EH (cell line): ENCODE measurements at places on chromosomes 5 and 9.

- no peak for DNase-seq
Measured at GRCh38 chr9:2110036-2110435, 94.9 kb downstream of the SMARCA2 start.

- peak; percentile 51 for DNase-seq
Measured at GRCh38 chr5:78574731-78575161, 73.8 kb downstream of the LHFPL2 start.

GRCh38 chr5:9187614-9188013 lies 358.3 kb downstream of the SEMA5A start:
- DNase-seq = no peak

GRCh38 chr9:94654165-94654894 lies 15.0 kb upstream of the FBP1 start:
- DNase-seq = no peak

GRCh38 chr5:89064736-89065135 lies 181.8 kb upstream of the MEF2C start:
- DNase-seq = no peak

DNA sequence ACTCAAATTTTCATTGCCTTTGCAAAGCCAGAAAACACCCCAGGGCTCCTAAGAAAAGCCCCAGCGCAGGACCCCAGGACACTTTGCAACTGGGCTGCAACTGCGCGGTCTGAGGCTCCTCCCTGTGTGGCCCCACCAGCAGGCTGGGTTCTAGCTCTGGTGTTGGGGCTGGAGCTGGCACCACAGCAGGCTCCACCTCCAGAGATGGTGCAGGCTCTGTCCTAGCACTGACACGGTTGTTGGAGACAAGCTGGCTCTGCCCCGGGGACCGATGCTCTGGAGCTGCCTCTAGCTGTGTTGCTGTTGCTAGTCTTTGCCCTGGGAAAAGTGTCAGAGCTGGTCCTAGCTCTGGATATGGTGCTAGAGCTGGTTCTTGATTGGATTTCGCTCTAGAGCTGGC lies 13.6 kb downstream of the LCN10 start:
- DNase-seq = peak; percentile 38

GRCh38 chr5:141843156-141843927 lies 34.9 kb downstream of the PCDH1 start:
- peak; percentile 86 for DNase-seq

- no peak for DNase-seq
Measured at GRCh38 chr9:14393418-14393817, 79.5 kb upstream of the NFIB start.

DNA sequence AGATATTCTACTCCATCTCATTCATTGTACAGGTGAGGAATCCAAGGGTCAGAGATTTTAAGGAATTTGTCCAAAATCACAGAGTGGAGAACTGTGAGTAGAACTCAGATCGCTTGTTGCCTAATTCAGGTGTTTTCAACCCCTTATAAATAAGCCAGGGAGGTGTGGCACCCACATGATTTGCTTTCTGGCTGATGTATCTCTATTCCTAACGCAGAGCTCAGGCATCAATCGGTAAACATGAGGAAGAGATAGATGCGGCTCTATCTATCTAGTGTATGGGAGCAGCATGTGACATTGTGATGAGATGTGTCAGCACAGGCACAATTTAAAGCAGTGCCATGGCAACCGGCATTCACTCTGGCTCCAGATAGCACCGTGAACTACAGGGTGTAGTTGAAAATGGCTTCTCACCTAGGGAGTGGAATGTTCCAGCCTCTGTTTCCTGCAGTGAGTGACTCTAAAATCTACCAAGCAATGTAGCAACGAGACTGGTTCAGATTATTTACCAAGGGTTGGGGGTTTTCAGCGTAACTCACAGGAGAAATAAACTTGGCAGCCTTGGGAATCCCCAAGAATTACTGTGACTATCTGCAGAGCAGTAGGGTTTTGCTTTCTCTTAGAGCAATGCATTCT lies 53.4 kb upstream of the SUB1 start:
- peak; percentile 88 for DNase-seq

DNA sequence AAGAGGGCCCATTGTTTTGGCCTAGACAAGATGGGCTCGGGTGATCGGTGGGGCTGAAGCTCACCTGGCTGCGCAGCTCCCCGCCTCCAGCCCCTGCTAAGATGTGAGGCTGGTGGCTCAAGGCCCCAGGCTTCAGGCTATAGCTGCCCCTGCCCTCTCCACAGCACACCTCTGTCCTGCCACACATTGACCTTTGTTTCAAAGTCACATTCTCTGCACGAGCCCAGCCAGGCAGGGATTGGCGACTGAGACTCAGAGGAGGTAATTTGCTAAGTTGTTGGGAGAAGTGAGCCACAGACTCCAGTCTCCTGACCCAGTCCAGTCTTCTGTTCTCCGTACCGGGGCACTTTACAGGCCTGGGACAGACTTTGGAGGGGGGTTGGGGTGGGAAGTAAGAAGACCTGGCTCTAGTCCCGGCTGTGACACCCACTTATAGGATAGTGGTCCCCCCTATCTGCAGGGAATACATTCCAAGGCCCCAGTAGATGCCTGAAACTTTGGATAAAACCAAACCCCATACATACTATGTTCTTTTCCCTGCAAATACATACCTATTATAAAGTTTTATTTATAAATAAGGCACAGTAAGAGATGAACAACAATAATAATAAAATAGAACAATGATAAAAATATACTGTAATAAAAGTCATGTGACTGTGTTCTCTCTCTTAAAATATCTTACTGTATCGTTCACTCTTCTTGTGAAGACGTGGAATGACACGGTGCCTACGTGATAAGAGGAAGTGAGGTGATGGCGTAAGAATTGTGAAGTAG lies 13.3 kb downstream of the PDGFRB start:
- DNase-seq = no peak

GRCh38 chr5:114726131-114726530 lies 364.3 kb downstream of the KCNN2 start:
- peak; percentile 62 for DNase-seq

GRCh38 chr5:105836887-105837286 lies 1833.8 kb downstream of the EFNA5 start:
- DNase-seq = no peak

DNA sequence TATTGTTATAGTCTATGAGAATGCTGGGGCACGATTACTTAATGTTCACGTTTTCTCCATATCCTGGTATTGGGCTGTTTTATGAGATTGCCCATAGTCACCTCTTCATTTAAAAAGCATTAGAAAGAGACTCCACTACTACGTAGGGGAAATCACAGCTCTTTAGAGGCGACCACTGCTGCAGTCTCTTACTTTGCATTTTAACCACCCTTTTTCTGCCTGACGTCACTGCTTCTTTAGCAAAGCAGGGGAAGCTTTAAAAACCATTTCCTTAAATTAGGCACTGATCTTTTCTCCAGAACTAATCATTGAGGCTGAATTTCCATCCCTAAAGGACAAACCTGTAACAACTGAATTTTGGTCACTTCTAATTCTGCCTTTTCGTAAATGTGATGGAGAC lies 38.9 kb downstream of the ZNF608 start:
- DNase-seq = no peak

GRCh38 chr5:107598958-107599357 lies 71.8 kb downstream of the EFNA5 start:
- no peak for DNase-seq

- no peak for DNase-seq
Measured at GRCh38 chr5:71834601-71835000, 115.5 kb downstream of the CARTPT start.

GRCh38 chr5:33558489-33558888 lies 117.7 kb downstream of the TARS1 start:
- DNase-seq = peak; percentile 60

DNA sequence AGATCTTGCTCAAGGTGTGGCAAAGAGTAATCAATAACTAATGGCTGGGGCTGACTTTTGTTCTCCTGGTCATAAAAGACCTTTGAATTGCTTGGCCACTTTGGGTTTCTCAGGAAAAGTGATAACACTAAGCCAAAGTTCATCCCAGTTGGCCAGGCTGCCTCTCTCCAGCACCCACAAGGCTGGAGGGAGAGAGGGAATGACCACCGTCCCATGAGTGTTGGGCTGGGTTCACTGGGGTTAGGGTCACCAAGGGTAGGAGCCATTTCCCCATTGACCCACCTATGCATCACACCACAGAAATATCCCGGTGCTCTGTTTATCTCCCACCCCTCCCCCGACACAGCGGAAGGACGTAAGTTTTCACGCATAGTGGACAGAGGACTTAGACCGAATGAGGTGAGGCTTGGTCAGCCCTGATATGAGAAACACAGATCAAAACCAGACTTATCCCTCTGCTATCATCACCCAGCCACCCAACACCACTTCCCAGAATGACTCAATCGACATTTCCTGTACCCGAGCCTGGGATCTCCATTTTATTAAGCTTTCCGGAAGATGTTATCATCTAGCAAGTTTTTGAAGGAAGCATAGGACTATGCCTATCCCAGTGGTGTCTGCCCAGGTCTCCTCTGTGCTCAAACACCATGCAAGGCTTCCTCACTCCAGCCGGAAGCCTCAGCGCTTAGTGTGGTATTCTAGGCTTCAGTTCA lies 27.0 kb upstream of the PPARGC1B start:
- DNase-seq = no peak

DNA sequence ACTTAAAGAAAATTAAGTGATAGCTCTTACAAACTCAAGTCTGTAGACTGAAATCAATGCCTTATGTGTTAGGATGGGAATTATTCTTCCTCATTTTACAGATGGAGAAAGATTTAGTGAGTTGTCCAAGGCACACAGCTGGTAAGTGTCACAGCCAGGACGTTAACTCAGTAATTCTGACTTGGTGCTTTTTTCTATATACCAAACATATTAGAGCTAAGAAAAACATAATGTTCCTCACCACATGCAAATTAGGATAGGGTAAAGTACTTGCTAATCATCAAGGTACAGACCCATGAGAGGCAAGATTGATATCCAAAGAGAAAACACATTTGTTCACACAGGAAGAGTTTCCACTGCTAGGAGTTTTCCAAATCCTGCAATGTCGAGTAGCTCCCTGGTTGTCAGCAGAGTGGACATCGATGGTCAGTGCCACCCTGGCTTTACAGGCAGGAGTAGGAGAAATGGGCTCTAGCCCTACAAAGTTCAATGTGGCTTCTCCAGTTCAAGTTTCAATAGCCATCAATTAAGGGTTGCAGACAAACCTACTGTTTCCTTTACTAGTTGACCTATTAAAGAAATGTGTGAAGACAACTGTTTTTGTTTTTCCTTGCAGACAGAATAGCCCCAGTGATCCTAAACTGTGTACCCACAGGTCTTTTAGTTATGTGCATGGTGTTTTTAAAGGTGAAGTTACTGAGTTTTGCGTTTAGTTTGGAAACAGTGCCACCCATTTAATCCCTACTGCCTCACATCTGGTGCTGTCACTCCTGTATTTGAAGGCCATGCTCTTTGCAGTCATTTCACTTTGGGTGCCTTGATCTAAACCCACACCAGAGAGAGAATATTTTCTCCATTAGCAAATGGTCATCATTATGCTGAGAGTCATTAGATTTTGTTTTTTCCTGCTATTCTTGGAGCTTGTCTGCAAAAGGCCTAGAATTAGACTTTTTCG lies 460.8 kb upstream of the SMARCA2 start:
- no peak for DNase-seq

- no peak for DNase-seq
Measured at GRCh38 chr5:76209297-76209696, 126.1 kb downstream of the SV2C start.

DNA sequence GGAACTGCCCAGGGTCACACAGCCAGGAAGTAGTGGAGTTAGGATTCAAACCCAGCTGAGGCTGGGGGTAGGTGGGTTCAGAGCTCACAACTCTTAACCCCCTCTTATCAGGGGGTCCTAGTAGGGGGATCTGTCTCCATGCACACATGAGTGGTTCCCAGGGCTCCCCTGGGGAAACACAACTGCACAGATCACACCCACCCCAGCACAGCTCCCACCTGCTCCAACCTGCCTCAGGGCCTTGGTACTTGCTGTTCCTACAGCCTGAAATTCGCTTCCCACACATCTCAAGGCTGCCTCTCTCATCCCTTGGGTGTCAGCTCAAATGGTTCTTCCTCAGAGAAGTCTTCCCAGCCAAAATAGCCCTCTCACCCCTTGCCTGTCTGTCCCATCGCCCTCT lies 4.8 kb downstream of the SNCB start:
- no peak for DNase-seq

DNA sequence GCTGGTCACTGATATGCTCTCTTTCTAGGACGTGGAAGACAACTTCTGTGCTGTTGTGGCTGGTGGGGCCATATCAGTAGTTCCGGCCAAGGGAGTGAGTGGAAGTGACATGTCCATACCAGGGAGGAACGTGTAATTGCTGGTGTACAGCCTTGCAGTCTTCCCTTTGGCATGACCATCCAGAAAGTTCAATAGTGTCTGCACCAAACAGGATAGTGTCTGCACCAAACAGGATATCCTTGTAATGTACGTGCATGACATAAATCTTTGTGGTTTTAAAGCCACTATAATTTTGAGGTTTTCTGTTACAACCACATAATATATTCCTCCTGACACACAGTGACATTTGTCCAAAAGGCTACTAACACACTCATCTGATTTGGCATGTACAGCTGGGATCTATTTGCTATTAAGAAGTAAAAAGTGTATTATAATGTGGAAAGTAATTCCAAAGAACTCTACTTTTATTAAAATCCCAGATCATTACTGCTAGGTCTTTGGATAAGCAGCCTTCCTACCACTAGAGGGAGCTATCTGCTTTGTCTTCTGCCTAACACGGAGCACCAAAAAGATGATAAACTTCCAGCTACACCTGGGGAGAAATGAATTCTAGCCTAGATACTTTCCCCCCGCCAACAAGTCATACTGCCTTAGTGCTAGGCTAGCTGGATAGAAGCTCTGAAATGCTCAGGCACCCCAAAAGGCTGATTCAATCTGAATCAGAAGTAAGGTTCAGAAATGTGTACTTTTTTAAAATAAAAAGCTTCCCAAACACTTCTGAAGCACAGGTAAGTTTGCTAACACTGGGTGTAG lies 52.7 kb downstream of the RNF145 start:
- peak; percentile 76 for DNase-seq

- DNase-seq = no peak
Measured at GRCh38 chr5:82820188-82820587, 257.0 kb downstream of the TMEM167A start.

DNA sequence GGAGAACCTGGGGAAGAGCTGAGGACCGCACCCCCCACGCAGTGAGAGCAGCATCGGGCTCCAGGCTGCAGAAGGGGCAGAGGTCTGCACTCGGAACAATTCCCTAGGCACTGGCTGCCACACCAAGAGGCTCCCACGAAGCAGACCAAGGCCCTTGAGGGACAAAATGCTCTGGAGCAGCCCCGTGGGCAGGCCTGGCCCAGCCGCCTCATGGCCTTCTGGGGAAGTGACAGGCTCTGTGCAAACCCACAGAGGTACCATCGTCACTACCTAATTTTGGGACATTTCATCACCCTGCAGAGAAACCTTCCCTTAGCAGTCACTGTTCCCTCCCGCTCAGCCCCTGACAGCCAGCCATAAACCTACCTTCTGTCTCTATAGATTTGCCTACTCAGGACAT lies 15.9 kb downstream of the FBXW5 start:
- no peak for DNase-seq
